ENCODE measurements at places on chromosomes 2 and 18.
A peak's percentile ranks its signal among the peaks of the same experiment; 100 is the strongest.

DNA sequence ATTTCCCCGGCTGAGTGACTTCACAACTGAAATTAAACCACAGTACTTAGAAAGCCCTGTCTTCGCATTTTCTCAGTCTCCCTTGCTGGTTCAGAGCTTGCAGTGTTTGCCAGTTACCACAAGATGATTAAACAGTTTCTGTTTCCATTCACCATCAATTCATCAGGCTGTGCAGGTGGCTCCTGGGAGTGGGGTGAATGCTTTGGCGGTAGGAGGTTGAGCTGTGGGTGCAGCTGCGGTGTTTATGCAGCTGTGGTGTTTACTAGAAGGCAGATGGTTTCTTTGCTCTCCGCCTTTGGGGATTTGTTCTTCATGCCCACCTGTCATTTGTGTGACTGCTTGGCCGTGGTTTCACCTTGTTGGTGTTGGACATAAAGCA is 16.1 kb downstream of the ACOXL start:
- DNase-seq = no peak

DNA sequence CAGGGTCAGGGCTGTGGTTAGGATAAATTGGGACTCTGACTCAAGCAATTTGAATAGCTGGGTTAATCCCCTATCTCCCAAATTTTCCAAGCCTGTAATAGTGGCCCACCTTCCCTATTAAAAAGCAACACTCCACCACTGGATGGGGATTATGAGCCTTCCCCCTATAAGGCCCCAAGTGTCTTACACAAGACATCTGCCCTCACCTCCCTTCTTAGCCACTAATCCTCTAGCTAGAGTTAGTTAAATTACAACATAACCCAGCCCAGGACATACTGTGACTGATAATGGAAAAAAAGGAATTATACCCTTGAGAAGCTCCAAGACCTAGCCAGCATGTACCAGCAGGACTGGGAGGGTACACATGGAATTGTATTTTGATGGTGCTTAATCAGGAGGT is 190.4 kb downstream of the NRP2 start:
- DNase-seq = no peak

- DNase-seq = no peak
Observed at GRCh38 chr18:63890237-63890949, 2.9 kb downstream of the SERPINB2 start.

DNA sequence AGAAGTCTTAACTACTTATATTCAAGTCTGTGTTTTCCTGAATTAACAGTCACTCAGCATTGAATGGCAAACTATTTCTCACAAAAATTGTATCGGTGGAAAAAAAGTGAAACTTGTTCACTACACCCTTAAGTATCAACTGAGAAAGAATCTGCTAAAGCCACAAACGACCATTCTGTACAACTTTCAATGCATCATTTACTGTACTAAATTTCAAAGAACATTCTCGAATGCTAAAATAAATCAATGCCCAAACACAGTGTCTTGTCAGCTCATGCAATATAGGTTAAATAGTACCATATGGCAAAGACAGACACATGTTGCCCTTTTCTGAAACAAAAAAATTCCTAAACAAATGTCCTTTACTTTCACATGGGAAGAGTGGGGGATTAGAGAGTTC is 9.0 kb downstream of the ZNF516 start:
- no peak for DNase-seq

GRCh38 chr2:9271091-9271490 is 64.5 kb downstream of the ASAP2 start:
- DNase-seq = no peak

- DNase-seq = no peak
Observed at GRCh38 chr2:33021542-33022227, 74.9 kb downstream of the LTBP1 start.

DNA sequence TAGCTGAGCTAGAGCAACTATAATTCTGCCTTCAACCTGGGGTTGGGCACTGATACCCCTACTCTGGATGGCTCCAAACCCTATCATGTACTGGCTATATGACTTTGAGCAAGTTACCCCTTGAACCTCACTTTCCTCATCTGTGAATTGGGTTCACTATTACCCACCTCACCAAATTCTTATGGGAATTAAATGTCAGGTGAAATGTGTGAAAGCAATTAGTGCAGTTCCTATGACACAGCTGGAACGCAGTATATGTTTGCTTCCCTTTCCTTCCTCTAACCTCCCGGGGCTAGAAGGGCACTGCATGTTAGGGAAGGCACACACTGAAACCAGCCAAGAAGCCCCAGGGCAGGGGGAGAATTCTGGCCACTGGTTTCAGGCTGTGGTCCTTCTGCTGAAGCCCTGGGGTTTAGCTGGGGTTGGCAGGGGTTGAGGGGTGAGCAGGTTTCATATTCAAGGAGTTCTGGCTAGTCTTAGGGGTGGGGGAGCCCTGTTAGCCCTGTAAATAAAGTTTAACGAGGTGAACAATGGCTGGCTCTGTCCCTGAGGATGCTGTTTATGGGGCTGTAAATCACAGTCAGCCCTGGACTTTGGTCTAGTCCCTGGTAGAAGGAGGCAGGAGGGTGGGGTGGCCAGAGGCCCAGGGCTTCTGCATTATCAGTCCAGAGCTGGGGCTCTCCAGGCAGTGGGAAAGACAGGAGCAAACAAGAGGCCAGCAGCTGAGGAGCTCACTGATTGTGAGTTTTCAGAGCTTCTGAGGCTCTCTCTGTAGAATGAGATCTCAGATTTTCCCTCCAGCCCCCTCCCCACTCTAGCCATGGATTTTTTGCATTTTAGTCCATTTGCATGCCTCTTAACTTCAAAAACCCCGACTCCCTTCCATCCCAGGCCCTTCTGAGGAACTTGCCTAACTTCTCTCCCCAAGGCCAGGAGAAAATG is 8.0 kb downstream of the PKDCC start:
- DNase-seq = peak; percentile 24

DNA sequence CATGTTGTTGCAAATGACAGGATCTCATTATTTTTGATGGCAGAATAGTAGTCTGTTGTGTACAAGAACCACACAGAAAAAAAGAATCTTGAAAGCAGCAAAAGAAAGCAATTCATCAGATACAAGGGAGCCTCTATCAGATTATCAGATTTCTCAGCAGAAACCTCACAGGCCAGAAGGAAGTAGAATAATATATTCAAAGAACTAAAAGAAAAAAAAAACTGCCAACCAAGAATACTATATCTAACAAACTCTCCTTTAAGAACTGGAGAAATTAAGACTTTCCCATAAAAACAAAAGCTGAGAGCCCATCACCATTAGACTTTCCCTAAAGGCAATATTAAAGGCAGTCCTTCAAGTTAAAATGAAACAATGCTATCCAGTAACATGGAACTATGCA is 15.4 kb downstream of the SULT1C4 start:
- DNase-seq = no peak

- no peak for DNase-seq
Observed at GRCh38 chr2:193446967-193447366, 1252.2 kb upstream of the TMEFF2 start.

DNA sequence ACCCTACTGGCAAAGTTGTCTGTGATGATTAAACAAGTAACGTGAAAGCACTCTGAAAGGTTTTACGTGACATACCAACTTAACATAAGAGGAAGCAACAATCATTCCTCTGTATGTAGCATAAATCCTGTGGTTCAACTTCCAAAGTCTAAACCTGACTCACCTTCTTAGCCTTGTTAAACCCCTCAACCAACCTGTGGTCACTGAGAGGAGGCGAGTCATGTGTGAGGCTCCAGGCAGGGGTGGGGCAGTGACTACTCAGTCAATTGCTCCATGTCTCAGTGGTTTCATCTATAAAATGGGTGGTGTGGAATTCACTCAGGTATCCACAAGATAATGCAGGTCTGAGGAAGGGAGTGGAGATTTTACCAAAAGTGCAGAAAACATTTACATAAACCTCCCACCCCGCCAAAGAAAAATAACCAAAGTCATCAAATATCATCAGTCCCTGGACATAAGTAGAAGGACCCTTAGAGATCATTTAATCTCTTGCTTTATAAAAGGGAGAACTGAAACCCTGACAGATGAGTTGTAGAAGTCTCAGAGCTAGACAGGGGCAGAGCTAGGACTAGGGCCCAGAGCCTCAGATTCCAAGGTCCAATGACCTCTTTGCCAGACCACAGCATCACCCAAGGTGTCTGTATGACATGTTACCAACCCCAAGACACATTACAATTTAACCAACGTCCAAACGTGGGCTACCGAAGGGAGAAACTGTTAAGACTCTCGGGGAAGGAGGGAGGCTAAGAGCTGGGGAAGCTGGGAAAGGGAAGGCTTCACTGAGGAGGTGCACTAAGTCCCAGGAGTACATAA is 3.7 kb upstream of the PCBP1 start:
- DNase-seq = no peak

Measured in foreskin melanocyte (primary cell).